ENCODE measurements at places on chromosomes 1 and 21.

DNA sequence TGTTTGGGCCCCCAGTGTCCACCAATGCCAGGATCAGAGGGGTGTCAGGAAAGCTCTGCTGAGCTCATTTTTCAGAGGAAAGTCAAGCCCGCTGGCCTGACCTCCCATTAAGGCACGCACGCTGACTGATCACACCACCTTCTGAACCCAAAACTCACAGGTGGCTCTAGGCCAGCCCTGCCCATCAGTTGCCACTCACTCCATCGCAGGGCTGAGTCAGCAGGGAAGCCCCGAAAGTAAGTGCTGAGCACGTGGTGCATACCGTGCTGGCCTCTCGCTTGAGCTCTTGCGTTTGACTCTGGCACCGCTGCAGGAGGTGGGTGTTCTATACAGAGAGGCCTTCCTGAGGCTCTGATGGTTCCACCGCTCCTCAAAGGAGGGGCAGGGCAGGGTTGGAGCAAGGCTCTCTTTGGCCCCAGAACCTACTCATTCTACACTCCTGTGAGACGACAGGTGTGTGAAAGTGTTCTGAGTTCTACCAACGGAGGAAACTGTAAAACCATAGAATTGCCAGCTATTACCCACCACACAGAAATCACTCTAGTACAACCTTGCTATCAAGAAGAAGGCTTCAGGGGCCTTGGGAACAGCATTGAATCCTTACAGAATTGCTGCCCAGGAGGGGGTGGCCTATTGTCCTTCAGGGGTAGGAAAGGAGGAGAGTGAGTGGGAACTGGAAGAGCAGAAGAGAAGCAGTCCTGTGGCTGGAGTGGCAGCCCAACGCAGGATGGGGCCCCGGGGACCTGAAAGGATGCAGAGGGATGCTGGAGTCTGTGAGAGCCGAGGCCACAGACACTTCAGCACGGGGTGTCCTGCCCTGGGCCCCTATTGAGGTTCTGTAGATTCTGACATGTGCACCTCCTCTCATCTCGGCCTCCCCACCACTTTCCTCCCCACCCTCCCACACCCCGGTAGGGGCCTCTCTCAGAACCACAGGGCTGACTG is 214.7 kb upstream of the EDN2 start:
- no peak for DNase-seq

DNA sequence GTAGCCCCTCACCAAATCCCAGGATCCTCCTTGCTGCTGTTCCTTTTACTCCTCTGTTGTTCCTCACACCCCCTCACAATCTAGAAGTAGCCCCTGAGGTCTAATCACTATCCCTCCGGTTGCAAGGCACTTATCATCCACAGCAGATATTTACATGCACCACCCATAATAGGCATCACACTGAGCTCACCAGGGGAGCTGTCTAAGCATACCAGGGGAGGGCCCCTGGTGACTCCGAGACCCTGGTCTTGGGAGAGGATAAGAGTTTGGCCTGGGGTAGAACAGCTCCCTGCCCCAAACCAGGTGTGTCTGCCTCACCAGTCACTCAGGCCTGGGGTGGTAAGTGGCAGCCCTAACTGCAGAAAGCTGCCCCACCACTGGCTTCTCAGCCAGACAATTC is 37.3 kb upstream of the ZC3H12A start:
- no peak for DNase-seq

GRCh38 chr1:156284112-156284511 is at the start of gene TMEM79:
Gene TMEM79 (plus strand): TSS chr1:156284325. CDS start chr1:156285227, 902 bp downstream.
- no peak for DNase-seq

- DNase-seq = peak; percentile 92
Observed at GRCh38 chr1:243917177-243917862, 67.3 kb upstream of the AKT3 start.

DNA sequence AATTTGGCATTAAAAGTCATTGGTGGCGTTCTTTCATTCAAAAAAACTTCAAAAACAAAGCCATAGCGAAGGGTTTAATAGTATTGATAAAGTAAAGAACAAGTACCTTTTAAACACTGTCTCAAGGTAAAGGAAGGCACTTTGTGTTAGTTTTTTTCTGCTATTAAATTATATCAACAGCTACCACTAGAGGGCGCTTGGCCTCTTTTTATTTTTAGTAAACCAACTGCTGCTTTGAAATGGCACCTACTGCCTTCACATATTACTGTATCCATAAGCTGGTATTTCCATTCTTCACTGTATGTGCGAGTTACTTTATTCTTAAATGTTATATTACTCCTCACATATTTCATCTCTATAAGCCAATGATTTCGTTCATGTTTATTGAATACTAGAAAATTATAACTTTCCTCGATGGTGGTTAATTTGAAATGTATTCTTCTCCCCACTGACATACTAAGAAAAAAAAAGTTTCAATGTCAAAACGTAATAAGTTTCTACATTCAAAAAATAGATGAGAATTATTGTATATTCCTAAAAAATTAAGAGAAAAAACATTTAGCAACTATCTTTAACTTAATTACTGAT is 125.7 kb upstream of the CXADR start:
- DNase-seq = peak; percentile 68

GRCh38 chr1:81954534-81955020 is 153.8 kb downstream of the ADGRL2 start:
- DNase-seq = no peak

GRCh38 chr1:53341961-53342707 is 14.3 kb upstream of the LRP8 start:
- DNase-seq = no peak

All from GM23248 (cell line).